ENCODE measurements at places on chromosomes 4 and X.

- no peak for DNase-seq
Measured at GRCh38 chr4:89410687-89411086, 103.1 kb upstream of the GPRIN3 start.

DNA sequence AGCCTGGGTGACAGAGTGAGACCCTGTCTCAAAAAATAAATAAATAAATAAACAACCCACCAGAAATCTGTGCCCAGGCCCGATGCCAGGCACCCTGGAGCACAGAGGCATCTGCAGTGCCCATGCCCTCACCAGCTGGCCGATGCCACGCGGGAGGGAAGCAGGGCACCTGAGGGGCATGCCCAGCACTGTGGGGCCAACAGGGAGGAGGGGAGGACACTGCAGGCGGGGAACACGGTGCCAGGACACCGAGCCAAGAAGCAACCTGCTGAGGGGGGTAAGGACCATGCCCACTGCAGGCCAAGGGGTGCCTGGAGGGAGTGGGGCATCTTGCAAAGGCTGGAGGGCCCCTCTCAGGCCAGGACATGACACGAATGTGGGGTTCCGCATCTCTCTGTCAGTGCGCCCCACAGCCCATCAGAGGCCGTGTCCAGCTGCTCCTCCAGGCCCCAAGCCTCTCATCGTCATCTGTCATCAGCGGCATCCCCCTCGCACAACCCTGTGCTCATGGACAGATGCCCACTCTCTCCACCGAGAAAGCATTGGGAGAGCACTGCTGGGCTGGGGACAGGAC is 13.3 kb upstream of the DUSP9 start:
- DNase-seq, result no peak

DNA sequence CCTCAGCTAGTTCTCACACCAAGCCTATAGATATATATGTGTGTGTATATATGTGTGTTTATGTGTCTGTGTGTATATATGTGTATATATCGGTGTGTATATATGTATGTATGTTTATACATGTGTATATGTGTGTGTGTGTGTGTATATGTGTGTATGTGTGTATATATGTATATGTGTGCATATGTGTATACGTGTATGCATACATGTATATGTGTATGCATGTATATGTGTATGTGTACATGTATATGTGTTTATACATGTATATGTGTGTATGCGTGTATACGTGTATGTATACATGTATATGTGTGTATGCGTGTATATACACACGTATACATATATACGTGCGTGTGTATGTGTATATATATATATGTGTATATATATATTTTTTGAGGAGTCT is 18.3 kb downstream of the GTPBP6 start:
- DNase-seq, result no peak

DNA sequence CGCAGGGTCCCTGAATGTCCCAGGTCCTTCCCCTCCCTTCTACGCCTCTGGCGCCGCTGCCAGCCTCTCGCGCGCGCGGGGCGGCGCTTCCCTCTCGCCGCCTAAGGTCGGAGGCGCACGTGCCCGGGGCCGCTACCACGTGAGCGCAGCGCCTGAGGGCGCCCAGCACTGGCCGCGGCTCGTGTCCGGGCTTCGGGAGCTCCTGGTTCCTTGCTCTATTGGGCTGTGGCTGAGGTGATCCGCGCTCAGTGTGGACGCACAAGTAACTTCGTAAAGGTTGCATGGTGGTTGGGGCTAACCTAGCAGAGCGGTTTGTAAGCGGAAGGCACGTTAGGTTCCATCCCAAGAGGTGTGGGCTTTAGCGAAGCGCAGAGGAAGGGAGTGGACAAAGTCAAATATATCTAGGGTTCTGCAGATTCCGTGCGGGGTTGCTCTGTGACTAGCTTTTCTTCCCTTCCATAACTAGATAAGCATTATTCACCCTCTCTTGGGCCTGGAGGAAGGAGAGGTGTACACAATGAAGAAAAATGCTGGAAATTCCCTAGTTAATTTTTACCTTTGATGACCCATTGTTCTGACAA is 1.8 kb downstream of the TLL1 start:
- DNase-seq, result no peak

DNA sequence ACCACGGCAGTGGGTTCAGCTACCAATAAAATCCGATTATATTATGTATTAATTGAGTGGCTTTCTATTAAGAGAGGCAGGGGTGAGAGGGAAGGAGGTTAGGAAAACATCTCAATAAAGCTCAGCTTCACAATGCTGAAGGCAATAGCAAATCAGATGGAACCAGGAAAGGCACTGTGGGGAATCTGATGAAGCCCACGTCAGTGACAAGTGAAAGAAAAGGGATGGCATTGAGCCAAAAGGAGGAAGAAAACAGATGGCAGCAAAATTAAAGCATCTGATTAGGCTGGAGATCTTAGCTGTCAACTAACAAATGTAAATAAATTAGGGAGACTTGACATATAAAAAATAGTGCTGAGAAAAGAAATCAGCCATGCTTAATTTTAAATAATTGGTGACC is 180.9 kb downstream of the RASL11B start:
- DNase-seq, result peak; percentile 69

Data from NCI-H524 treated with DMSO at 0.1 percent for 48 hours (cell line).